Activated effector memory CD4-positive, alpha-beta T cell treated with anti-CD3 and anti-CD28 coated beads, Interleukin-2, amount 50 U/mL, for 16 hours (primary cell): ENCODE measurements at places on chromosomes 2 and 18.

DNA sequence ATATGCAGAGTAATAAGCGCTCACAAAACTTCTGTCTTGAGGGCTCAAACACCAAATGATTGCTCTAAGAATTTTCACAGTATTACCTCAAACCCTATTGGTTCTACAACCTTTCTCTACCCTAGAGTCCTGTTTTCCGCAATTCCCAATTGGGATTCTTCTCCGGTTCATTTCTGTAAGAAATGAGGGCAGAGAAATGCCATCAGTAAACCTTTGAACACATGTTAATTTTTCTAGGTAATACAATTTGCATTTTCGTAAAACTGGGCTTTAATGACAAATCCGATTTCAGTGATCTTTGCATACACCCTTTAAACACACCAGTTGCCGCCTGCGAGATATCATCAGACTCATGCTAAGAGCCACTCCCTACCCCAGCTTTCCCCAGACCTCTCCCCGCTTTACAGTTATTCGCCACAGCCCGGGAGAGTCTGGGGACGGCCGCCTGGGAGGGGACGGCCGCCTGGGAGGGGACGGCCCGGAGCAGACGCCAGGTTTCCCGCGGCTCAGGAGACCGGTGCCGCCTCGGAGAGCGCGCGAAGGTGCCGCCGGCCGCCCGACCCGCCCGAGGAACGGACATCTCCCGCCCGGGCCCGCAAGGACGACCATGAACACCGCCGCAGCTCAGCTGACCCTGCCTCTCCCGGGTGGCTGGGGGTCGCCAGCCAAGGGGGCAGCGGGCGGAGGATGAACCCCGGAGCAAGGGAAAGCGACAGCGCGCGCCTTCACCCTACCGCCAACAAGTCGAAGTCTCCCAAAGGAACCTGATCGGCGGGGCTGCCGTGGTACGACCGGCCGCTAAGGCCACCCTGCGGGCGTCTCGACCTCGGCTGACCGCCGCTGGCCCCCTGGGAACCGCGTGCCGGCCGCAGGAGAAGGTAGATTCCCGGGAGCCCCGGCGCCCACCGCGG is 463 bp downstream of the SMC6 start:
- peak; percentile 82 for DNase-seq

GRCh38 chr2:7010391-7011054 is 93.3 kb downstream of the RNF144A start:
- no peak for DNase-seq

- no peak for DNase-seq
Measured at GRCh38 chr18:12750076-12750714, 47.4 kb downstream of the PSMG2 start.

- no peak for DNase-seq
Measured at GRCh38 chr2:226788064-226788463, 11.6 kb downstream of the IRS1 start.

GRCh38 chr2:47907039-47907781 is 912 bp upstream of the FBXO11 start:
- peak; percentile 80 for DNase-seq

GRCh38 chr2:85447222-85447585 is 28.7 kb downstream of the SH2D6 start:
- DNase-seq, result no peak

DNA sequence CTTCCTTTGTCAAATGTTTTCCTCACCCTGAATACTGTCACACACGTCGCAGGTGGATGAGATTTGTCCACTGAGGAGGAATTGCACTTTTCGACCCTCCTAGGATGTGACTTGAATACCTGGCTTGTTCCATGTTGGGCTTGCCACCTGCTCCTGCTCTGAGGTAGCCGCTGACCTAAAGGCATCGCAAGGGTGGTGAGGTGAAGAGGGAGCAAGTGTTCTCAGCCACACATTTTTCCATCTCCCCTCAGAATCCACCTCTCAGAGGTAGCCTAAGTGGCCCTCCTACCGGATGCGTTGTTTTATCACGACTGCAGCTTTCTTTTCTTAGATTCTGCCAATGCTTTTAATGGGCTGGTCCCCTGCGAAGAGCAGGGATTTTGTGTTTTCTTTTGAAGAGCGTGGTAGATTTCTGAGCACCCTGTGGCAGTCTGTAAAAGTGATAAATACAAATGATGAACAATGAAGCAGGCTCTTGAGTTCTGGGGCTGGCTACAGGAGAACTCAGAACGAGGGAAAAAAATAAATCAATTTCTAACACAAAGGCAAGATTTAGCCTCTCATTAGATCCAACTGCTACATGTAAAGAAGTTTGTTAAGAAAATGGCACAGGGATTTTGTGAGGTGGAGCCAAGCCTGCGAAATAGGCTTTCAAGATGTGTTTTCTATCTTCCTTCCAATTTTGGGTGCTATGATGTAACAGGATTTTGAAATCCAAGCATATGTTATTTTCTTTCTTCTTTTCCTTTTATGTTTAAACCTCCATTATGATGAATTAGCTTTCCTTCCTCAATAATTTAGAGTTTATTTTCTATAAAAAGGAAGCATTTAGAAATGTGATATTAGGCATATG is 386.7 kb downstream of the TGIF1 start:
- no peak for DNase-seq

DNA sequence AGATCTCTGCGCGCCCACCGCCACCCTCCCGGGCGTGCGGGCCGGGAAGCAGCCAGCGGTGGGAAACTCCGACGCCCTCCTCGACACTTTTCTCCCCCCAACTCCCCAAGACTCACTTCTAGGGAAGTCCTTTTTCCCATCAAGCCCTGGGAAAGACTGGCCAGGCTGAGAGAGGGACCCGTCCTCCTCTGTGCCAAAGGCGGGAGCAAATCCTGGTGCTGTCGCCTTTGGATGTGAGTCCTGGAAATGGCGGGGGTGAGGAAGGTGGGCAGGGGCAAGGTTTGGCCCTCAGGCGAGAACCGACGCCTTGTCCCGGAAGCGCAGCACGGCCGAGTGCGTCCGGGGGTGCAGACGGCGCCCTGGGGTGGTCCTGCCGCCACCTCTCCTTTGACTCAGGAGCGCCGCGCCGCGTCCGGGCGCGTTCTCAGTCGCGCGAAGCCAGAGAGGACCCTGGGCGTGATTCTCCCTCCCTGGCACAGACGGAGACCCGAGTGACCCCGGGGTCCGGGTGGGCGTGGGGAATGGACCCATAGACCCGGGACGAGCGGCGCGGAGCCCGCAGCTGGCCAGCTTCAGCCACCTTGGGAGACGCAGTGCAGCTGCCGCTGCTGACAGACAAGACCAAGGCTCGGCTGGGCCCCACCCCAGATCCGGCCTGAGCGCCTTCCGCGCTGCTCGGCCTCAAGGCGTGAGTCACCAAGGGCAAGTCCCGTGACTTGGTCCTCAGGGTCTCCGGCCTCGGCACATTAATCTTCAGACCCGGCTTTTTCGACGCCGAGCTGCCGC is 3.5 kb upstream of the LBX2 start:
- peak; percentile 82 for DNase-seq

- DNase-seq, result no peak
Measured at GRCh38 chr2:29322011-29322410, 206.8 kb downstream of the CLIP4 start.

DNA sequence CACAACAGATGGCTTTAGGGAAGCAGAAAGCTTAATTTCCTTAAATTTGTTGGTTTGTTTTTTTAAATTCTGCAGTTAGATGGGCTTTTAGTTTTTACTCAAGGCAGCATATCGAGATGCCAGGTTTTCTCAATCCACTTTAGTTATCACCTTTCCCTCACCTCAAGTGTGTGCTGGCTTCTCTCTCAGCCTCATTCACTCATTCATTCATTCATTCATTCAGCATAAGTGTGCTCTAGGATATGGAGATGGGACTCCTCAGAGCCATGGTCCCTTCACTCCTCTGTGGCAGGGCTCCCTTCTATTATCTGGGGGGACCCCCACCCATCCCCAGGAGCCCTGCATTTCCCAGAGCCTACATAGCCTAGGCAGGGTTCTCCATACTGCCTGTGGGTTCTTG is 19.0 kb downstream of the VIL1 start:
- no peak for DNase-seq

GRCh38 chr2:11861044-11861443 is 114.6 kb downstream of the LPIN1 start:
- DNase-seq, result no peak

DNA sequence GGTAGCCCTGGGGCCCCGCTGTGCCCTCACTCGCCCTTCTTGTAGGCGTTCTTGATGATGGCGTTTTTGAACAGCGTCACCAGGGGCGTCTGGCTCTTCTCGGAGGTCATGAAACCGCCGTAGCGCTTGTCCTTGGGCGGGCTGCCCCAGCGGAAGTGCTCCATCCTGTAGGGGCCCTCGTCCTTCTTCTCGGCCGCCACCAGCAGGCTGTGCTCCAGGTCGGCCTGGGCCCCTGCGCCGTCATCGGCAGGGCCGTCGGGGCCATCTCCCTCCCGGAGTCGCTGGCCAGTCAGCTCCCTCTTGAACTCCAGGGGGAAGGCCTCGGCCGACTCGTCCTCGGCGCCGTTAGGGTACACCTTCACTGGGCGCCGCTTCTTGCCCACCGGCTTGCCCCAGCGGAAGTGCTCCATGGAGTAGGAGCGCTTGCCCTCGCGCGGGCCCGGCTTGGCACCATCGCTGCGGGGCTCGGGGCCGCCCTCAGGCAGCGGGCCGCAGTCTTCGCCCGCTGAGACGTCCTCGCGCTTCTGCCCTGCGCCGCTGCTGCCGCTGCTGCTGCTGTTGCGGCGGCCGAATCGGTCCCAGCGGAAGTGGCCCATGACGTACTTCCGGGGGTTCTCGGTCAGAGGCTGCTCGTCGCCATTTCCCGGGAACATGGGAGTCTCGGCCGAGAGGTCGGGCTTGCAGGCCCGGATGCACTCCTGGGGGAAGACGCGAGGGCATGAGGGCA is 7.2 kb downstream of the POMC start:
- peak; percentile 90 for DNase-seq

DNA sequence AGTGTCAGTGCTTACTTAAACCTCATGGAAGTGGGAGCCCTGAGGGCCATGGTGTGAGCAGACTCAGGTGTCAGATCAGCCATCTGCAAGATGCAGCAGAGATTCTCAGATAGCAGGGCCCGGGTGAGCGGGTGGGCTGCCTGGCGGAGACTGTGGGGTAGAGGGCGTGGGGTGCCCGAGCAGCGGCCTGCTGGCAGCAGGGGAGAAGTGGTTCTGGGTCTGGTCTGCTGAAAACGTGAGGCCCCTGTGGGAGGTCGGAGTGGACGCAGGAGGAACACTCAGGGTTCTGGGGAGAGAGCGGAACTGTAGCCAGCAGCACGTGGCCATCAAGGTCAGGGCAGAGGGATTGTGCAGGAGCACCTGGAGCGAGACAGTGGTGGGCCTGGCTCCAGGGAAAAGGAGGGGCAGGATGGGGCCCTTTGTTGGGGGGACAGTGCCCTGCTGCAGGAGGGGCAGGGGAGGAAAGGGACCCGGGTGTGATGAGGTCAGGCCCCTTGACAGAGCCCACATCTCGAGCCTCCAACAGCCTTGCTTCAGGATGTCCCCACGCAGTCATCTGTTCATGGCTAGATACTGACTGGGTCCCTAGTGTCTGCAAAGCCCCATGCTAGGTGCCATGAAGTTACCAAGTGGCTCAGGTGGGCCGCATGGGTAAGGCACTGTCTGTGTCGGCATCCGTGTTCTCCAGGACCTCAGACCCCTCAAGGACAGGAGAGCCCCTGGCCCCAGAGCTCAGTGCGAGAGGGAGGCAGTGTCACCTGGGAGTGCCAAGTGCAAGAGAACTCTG is 2.7 kb upstream of the ESPNL start:
- DNase-seq, result peak; percentile 59

- no peak for DNase-seq
Measured at GRCh38 chr2:104889291-104889959, 35.5 kb downstream of the POU3F3 start.

DNA sequence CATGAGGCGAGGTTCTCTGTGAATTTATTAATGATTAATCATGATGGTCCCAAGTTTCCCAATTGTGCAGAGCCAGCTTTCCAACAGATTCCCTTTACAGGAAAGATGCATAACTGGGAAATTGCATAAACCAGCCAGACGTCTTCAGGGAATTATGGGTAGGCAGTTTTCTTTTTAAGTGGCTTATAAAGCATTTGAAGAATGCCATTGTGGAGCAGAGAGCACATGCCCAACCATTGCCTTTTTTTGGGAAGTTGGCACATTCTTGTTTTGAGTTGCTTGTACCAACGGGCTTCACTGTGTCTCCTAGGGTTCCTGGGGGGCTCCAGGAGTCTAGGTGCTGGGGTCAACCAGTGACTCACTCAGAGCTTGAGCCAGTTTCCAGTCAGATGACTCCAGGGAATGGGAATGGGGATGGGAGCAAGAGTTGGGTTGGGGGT is 231.7 kb upstream of the FOSL2 start:
- no peak for DNase-seq

DNA sequence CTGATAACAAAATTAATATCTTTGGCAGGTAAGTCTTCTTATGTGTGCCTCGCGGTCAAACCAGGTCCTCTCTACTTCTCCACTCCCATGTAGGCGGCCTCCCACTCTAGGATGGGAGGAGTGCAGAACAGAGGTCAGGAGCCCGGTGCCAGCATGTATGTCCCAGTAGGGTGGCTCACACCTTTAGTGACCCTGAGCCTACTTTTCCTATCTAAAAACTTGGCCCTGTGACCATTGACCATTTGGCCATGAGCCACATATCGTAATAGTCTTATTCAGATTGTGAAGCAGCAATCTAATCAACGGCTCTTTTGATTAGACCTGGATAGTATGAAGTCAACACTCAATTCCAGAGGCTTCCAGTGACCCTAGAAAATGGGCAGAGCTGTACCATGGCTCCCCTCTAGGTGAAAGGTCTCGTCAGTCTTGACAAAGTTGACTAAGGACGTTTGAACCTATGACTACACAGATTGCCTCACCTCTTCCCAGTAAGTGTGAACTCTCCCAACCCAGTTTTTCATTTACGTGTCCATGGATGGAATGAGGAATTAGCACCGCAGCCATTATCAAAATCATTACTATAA is 17.1 kb upstream of the FABP1 start:
- no peak for DNase-seq

DNA sequence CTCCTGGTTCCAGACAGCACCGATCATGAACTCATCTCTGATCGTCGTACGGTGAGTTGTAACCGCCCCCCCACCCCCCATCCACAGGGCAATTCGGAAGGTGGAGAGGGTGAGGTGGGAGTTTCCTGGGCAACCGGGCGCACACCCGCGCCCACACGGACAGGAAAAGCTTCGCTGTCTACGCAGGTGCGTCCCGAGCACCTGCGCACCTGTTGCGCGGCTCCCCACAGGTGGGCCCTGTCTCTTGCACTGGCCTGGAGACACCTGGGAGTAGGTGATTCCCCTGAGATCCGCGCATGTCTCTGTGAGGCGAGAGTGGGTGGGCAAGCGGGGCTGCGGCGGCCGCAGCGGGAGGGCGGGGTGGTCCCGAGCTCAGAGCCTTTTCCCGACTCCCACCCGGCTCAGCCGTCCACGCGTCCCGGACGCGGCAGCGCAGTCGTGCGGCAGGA is 459 bp upstream of the ATP6V1C2 start:
- no peak for DNase-seq

GRCh38 chr18:438571-438970 is 61.9 kb downstream of the COLEC12 start:
- no peak for DNase-seq
